Activated T-helper 1 cell treated with anti-CD3 and anti-CD28 coated beads, Interleukin-12 subunit alpha, Interleukin-12 subunit beta, Interleukin-2, Interleukin-4 antibody, amounts not matched to agents 30 ng/mL and 10 ng/mL and 1 ng/mL, durations not matched to agents 14 hours and 24 hours and 36 hours (primary cell): ENCODE measurements at places on chromosomes 1 and 21. TPM values are rescaled to one million over a fixed set of nuclear protein-coding genes. Genes with fewer than 3 reads are reported as not detected.
A peak's percentile ranks its signal among the peaks of the same experiment; 100 is the strongest.

GRCh38 chr1:228275430-228276173 lies 67.8 kb downstream of the OBSCN start:
- H3K4me1 ChIP-seq = peaks cover 8% of the 10 kb centered on the region
- peak; percentile 83 for DNase-seq
- peak overlapping the region; percentile 74 for H3K4me3 ChIP-seq

GRCh38 chr1:97006044-97006661 lies 284.6 kb downstream of the PTBP2 start:
- DNase-seq = no peak
- H3K27me3 ChIP-seq = no peaks in the 10 kb centered on the region
- no peak overlapping the region for H3K4me3 ChIP-seq
- H3K27ac ChIP-seq = no peak overlapping the region
- no peaks in the 10 kb centered on the region for H3K4me1 ChIP-seq
- no peaks in the 10 kb centered on the region for H3K36me3 ChIP-seq

GRCh38 chr21:26227130-26227529 lies 56.6 kb upstream of the APP start:
- H3K27me3 ChIP-seq = peaks cover 3% of the 10 kb centered on the region
- H3K36me3 ChIP-seq = no peaks in the 10 kb centered on the region
- no peak overlapping the region for H3K27ac ChIP-seq
- no peaks in the 10 kb centered on the region for H3K4me1 ChIP-seq

- H3K4me3 ChIP-seq = peak overlapping the region; percentile 32
- H3K27me3 ChIP-seq = no peaks in the 10 kb centered on the region
- peaks cover 53% of the 10 kb centered on the region for H3K4me1 ChIP-seq
- peaks cover 36% of the 10 kb centered on the region for H3K36me3 ChIP-seq
These were observed 450.7 kb downstream of the PTPRC start for GRCh38 chr1:199089393-199090122.

DNA sequence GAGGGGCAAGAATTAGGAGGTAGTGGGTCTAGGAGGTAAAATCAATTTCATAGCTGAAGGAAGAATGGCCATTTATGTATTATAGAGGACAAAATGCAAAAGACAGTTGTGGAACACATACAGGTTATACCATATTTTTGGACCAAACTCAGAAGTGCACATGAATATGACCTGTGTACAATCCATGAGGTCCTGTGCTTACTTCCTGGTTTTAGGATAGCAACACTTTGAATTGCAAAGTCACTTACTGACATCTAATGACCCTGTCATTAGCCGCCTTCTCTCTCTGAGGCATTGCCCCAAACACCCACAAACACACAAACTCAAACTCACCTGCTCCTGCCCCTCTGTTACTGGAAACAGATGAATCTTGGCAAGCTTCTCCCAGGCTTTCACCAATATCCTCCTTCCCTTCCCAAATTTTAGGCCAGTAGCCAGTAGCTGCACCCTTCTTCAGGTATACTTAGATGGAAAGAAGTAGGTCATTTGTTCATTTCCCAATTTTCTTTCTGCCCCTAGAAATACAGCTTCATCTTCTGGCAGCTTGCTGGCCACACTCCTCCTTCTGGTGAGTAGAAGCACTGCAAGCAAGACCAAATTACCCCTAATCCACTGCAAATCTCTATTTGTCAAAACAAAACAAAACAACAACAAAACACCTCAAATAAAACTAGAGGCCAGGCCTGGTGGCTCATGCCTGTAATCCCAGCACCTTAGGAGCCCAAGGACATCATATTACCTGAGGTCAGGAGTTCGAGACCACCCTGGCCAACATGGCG lies 13.7 kb upstream of the RPL5 start:
- H3K36me3 ChIP-seq = no peaks in the 10 kb centered on the region
- H3K4me1 ChIP-seq = no peaks in the 10 kb centered on the region
- DNase-seq = no peak
- peaks cover 23% of the 10 kb centered on the region for H3K27me3 ChIP-seq
- no peak overlapping the region for H3K4me3 ChIP-seq

DNA sequence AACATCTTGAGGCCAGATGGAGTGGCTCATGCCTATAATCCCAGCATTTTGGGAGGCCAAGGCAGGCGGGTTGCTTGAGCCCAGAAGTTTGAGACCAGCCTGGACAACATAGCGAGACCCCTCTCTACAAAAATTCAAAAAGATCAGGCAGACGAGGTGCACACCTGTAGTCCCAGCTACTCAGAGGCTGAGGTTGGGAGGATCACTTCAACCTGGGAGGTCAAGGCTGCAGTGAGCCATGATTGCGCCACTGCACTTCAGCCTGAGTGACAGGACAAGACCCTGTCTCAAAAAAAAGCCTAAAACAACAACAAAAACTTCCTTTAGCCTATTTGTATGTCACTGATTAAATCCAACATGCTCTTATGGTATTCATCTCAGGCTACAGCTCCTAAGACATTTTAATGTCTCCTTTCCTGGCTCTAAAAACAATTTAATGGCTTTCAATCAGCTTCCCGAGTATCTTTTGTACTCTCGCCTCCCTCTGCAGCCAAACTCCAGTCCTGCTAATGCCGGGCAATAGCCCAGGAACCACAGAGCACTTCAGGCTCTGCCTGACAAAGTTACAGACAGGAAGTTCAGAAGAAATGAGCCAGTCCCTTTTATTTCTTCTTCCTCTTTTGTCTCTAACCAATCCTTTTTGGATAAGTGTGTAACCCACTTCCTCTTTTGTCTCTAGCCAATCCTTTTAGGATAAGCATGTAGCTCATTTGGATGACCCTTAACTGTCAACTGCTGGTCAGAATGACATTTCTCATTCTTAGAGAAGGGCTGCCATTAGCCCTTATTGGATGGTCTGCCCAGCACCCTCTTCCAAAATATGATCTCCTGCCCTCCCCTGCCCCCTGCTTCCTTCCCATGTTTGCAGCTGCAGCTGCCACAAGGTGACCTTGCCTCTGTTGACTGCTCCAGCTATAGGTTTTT lies 6.6 kb upstream of the DOP1B start:
- peaks cover 19% of the 10 kb centered on the region for H3K4me1 ChIP-seq
- peak overlapping the region; percentile 13 for H3K27ac ChIP-seq
- H3K27me3 ChIP-seq = peaks cover 1% of the 10 kb centered on the region

- no peak for DNase-seq
- no peaks in the 10 kb centered on the region for H3K36me3 ChIP-seq
- no peaks in the 10 kb centered on the region for H3K4me1 ChIP-seq
- H3K4me3 ChIP-seq = no peak overlapping the region
These were observed 18.8 kb downstream of the TMPRSS15 start for GRCh38 chr21:18384771-18385170.

- no peak for DNase-seq
- peaks cover 2% of the 10 kb centered on the region for H3K27me3 ChIP-seq
- H3K27ac ChIP-seq = no peak overlapping the region
- H3K4me3 ChIP-seq = peak overlapping the region; percentile 82
- peaks cover 9% of the 10 kb centered on the region for H3K4me1 ChIP-seq
These were observed 518 bp downstream of the PLOD1 start for GRCh38 chr1:11935057-11935412.

DNA sequence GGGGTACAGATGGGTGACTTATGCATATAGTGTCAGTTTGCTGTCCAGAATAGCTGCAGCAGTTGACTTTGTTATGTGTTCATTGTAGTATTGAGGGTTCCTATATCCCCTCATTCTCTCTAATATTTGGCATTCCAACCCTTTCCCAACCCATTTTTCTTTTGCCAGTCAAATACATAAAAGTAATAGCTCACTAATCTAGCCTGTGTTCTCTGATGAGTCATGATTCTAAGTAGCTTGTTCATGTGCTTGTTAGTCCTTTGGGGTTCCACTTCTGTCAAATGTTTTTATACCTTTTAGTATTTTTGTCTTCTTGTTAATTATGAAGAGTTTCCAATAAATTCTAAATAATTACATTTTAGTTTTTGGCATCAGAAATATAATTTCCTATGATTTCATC lies 99.2 kb upstream of the MROH9 start:
- H3K27ac ChIP-seq = no peak overlapping the region
- H3K4me3 ChIP-seq = no peak overlapping the region
- DNase-seq = no peak
- no peaks in the 10 kb centered on the region for H3K36me3 ChIP-seq
- no peaks in the 10 kb centered on the region for H3K4me1 ChIP-seq

- H3K4me3 ChIP-seq = no peak overlapping the region
- H3K36me3 ChIP-seq = peaks cover 15% of the 10 kb centered on the region
- DNase-seq = no peak
- peaks cover 12% of the 10 kb centered on the region for H3K4me1 ChIP-seq
- no peaks in the 10 kb centered on the region for H3K27me3 ChIP-seq
These were observed 8.2 kb downstream of the GPSM2 start for GRCh38 chr1:108884968-108885367.

GRCh38 chr1:16716691-16717335 lies 23.5 kb upstream of the RNU1-4 start:
- H3K36me3 ChIP-seq = no peaks in the 10 kb centered on the region
- peaks cover 19% of the 10 kb centered on the region for H3K27me3 ChIP-seq
- no peak for DNase-seq
- no peaks in the 10 kb centered on the region for H3K4me1 ChIP-seq
- H3K4me3 ChIP-seq = no peak overlapping the region

- peaks cover 11% of the 10 kb centered on the region for H3K27me3 ChIP-seq
- H3K4me3 ChIP-seq = no peak overlapping the region
- no peaks in the 10 kb centered on the region for H3K4me1 ChIP-seq
These were observed 22.9 kb downstream of the DDX20 start for GRCh38 chr1:111778541-111779051.

DNA sequence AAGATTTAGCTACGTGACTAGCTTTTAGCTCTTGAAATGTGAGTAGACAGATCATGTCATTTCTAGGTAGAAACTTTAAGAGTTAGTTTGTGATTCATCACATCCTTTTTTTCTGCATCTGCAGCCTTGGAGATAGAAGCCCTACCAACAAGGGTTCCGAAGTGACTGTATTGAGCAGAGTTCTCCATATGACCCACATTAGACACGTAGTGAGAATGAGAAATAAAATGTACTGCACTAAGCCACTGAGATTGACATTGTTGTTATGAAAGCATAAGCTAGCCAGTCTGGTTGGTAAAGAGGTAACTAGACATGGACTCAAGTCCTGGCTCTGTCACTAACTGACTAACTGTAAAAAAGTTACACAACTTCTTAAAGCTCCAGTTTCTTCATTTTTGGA lies 296.1 kb downstream of the PDE4B start:
- no peak overlapping the region for H3K4me3 ChIP-seq
- no peak for DNase-seq
- H3K4me1 ChIP-seq = peaks cover 7% of the 10 kb centered on the region
- H3K36me3 ChIP-seq = no peaks in the 10 kb centered on the region
- no peak overlapping the region for H3K27ac ChIP-seq

- H3K27me3 ChIP-seq = peaks cover 3% of the 10 kb centered on the region
- no peaks in the 10 kb centered on the region for H3K4me1 ChIP-seq
- no peak overlapping the region for H3K27ac ChIP-seq
- no peaks in the 10 kb centered on the region for H3K36me3 ChIP-seq
- H3K4me3 ChIP-seq = peak overlapping the region; percentile 82
These were observed 1.8 kb downstream of the FNDC10 start for GRCh38 chr1:1598051-1598719.

DNA sequence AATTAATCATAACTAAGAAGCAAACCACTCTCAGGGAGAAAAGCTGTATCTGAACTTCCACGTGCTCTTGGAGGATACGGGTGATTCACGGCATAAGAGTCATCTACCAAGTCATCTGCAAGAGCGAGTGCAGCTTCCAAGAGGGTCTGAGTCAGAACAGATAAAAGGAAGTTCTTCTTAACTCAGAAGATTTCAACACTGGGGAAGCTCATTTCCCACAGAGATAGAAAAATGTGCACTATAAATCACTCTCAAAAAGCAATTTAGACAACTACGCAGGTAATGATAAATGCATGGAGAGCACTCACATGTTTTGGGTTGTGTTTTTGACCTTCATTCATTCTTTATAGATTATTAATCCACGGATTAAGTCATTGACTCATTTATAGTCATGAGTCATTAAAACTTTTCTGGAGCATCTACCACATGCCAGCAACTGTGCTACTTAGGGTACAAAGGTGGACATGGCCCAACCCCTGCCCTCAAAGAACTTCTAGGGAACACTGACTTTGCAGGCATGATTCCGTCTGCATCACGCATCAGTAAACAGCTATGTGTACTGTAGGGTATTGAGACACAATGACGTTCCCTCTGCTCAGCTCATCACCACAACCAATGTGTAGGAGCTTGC lies 20.8 kb downstream of the KCNJ15 start:
- DNase-seq = no peak
- peaks cover 4% of the 10 kb centered on the region for H3K27me3 ChIP-seq
- H3K4me3 ChIP-seq = no peak overlapping the region
- no peak overlapping the region for H3K27ac ChIP-seq

DNA sequence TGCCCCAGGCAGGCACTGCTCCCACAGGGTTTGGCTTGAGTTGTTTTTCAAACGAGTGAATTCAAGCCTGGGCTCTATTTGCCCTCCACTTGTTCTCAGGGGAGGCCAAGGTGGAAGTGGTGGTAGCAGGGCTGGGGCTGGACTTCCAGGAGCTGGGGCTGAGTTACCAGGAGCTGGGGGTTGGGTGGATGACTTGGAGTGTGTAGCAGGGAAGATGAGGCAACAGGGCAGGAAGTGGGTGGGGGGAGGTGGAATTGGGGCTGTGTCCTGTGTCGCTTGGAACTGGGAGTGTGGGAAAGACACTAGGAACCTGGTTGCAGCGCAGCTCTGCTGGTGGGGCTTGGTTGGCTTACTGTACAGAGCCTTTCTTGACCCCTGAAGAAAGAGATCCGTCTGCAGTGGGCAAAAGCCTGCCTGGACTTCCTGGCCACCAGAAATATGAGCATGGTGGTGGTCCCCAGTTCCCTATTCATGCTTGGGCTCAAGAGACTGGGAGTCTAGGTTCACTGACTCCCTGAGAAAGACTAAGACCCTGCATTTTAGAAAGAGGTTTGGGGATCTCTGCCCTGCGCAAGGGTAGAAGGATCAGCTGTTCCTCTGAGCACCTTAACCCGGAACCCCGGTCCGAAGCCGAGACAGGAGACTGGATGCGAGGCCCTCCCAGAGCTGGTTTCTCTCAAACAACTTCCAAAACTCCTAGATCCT lies 3.1 kb downstream of the TFAP2E start:
- H3K4me3 ChIP-seq = peak overlapping the region; percentile 71
- peaks cover 39% of the 10 kb centered on the region for H3K27me3 ChIP-seq
- H3K4me1 ChIP-seq = peaks cover 27% of the 10 kb centered on the region
- DNase-seq = no peak
- peaks cover 6% of the 10 kb centered on the region for H3K36me3 ChIP-seq
- peak overlapping the region; percentile 52 for H3K27ac ChIP-seq

DNA sequence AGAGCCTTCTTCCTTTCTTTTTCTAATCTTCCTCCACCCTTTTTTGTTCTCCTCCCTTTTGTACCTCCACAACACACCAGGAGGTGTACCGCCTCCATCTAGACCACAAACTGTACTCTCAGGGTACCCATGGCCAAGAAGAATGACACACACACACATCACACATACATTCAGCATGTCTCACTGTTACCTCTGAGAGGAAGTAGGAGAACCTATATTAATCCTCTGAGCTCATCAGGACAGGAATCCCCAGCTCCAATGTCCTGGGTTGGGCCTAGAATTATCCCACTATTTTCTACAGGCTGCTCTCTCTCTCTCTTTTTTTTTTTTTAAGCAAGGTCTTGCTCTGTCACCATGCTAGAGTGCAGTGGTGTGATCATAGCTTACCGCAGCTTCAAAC lies 36.7 kb downstream of the ATP2B4 start:
- peak overlapping the region; percentile 21 for H3K4me3 ChIP-seq
- H3K36me3 ChIP-seq = peaks cover 29% of the 10 kb centered on the region
- no peaks in the 10 kb centered on the region for H3K27me3 ChIP-seq
- H3K4me1 ChIP-seq = peaks cover 68% of the 10 kb centered on the region

- DNase-seq = no peak
- H3K27me3 ChIP-seq = no peaks in the 10 kb centered on the region
- H3K4me1 ChIP-seq = no peaks in the 10 kb centered on the region
- no peak overlapping the region for H3K27ac ChIP-seq
- no peak overlapping the region for H3K4me3 ChIP-seq
These were observed 9.6 kb downstream of the ST6GALNAC3 start for GRCh38 chr1:76084029-76084627.

Gene HSPA6
- total RNA-seq = 0.59 and 0.99 TPM in 2 replicates

Gene KIRREL1
- total RNA-seq = not detected in 2 replicates

Gene C1QC
- total RNA-seq = not detected in 2 replicates

Gene CD1B
- total RNA-seq = not detected in 2 replicates

Gene ADCY10
- total RNA-seq = not detected in 2 replicates

Gene METTL18
- 9.0 and 9.3 TPM in 2 replicates for total RNA-seq

Gene HSD11B1
- total RNA-seq = 15.9 and 17.9 TPM in 2 replicates
